ENCODE measurements at places on chromosomes 13 and 19.

- no peak for DNase-seq
Observed at GRCh38 chr19:31501427-31502195, 152.4 kb upstream of the TSHZ3 start.

- DNase-seq: no peak
Observed at GRCh38 chr19:29085206-29085605, 127.7 kb downstream of the UQCRFS1 start.

GRCh38 chr13:61477619-61478018 is 62.0 kb upstream of the PCDH20 start:
- no peak for DNase-seq

DNA sequence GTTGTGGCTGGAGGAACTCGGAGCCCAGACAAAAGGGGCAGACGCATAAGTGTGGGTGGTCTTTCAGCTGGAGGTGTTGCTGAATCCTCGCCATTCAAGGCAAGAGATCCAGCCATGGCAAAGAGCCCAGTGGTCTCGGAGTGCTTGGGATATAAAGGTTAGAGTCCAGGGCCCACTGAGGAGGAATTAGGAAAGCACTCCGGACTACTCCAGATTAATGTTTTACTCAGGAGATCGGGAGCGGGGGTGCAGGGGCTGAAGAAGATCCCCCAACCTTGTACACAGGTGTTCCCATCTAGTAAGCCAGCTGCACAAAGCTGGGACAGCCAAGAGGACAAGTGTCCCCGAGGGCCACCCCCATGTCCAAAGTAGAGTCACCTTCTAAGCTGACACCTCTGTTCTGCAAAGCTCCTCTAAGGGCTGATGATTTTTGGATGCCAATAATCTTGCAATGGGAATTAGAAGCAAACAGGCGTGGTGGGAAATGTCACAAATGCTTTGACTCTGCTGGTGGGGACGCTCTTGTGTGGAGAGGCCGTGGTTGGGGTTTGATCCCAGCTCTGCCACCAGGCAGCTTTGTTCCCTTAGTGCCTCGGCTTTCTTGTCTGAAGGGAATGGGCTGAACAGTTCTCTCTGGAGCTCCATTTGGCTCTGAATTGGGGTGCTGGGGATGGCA is 194.3 kb upstream of the SOX1 start:
- no peak for DNase-seq
